ENCODE measurements at places on chromosomes 12 and 14.
A peak's percentile ranks its signal among the peaks of the same experiment; 100 is the strongest.

- DNase-seq, result no peak
Observed at GRCh38 chr12:124617615-124618014, 50.2 kb upstream of the NCOR2 start.

GRCh38 chr14:80933282-80933681, 8.3 kb downstream of the CEP128 start:
- no peak for DNase-seq

DNA sequence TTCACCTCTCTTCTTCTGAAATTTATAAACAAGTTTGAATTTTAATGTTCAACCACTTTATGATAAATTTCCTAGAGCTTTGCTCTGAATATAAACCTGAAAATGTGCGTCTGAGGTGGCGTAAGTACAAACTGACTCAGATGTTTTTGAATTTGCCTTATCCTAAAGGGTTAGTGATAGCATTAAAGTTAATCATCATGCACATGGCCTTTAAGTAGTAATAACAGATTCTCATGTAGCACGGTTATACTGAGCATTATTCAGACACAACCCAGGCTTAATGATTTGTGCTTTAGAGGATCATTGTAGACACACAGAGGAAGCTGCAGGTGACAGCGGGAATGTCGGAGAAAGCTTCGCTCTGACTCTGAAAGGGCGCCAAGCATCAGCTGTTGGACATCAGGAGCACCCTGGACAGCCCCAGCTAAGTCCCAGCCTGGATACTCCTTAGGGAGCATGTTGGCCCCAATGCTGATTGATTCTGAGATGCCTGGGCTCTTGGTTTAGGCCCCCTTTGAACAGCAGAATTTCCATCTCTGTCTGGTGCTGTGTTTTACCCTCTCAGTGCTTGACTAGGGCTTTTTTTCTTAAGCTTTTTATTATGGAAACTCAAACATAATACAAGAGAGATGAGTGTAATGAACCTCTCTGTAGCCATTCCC, 91.1 kb downstream of the PLXNC1 start:
- DNase-seq, result no peak

DNA sequence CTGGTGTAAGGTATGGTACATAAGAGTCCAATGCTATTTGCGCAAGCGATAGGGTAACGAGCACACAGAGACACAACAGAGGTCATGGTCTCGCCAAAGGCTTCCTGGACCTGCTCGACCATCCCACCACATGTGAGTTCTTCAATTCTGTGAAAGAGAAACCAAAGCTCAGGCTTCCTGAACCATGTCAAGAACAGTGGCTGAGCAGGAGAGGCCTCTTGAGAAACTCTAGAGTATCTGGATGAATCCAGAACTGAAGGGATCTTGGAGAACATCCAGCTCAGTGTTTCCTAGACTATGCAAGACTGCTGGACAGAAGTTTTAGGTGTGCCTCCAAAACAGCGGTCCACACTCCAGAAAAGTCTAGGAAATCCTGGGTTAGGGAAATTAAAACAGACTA, 114.5 kb downstream of the TRAFD1 start:
- DNase-seq, result no peak

- DNase-seq, result no peak
Observed at GRCh38 chr12:103839609-103840461, 1.2 kb downstream of the NT5DC3 start.

DNA sequence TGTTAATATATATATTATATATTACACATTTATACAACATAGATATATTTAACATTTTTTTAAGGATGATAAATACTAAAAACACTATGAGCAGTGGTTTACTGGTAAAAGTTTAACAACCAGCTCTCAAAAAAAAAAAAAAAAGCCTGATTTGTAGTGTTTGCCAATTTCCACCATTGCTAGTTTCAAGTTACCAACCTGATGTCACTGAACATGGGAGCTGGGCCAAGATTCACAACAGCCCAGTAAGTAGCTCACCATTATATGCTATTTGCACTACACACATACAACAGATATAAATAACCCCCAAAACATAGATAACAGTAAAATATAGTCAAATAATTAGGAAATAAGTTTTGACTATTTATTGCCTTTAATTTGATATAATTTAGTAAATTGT, 28.9 kb upstream of the TMX1 start:
- DNase-seq, result no peak

DNA sequence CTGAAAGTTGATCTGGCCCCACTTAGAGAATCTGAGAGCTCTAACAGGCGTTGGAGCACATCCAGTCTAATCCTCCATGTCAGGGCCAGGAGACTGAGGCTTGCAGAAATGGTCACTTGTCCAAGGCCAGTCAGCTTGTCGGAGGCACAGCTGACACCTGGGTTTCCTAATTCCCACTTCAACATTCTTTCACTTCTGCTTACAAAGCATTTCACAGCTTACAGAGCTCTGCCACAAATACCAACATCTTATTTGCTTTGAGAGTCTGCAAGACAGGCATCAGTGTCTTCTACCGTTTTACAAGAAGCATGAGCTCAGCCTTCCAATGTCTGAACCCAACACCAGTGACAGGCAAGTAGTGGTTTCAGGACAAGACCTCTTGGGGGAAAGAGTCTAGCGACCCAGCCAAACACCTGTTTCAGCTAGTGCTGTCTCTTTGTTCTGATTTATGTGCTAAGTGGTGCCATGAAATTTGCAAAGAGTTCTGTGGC, 31.8 kb downstream of the ISCA2 start:
- no peak for DNase-seq

DNA sequence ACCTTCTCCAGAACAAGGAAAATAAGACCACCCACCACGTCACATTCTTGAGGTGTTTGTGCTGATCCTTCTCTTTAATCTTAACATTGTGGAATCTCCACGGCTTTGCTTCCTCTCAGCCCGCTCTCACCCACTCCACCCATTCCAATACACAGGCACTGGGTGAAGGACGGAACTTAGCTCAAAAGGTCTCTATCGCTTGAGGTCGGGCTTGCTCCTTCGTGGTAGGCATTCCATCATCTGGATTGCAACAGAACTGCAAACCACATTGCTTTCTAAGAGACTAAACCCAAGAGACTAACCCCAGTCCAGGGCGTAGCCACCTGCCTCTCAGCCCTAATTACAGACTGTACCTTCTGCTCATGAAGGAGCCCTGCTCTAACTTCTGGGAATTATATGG, 24.0 kb upstream of the MDM2 start:
- no peak for DNase-seq

GRCh38 chr12:39240587-39240986, 202.3 kb downstream of the KIF21A start:
- DNase-seq, result no peak

DNA sequence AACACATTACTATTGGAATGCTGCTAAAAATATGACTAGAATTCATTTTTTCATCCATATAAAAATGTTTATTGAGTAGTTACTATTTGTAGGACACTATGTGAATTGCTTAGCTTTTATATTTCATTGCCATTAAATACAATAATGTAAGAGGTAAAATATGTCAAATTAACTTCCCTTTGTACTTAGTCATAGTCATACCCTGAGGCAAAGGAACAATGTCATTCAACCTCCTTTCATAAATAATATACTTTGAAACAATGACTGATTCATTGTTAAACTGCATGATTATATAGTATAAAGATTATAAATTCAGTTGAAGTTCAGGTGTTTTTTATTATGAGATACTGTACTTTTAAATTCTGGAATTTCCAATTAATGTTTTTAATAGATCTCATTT, 105.2 kb downstream of the GARIN6 start:
- DNase-seq, result no peak

DNA sequence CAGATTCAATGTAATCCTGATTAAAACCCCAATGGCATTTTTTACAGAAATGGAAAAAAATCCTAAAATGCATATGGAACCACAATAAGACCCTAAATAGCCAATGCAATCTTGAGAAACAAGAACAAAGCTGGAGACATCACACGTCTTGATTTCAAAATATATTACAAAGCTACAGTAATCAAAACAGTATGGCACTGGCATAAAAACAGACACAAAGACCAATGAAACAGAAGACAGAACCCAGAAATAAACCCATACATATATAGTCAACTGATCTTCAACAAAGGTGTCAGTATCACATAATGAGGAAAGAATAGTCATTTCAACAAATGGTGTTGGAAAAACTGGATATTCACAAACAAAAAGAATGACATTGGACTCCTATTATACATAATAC, 9.4 kb upstream of the ABCC9 start:
- DNase-seq, result no peak

- DNase-seq, result no peak
Observed at GRCh38 chr14:96626916-96627315, 124.7 kb downstream of the PAPOLA start.

GRCh38 chr12:3606128-3606527, 115.1 kb downstream of the PRMT8 start:
- DNase-seq, result no peak

- DNase-seq, result no peak
Observed at GRCh38 chr12:14937014-14937413, 1.3 kb downstream of the ERP27 start.

- DNase-seq, result no peak
Observed at GRCh38 chr12:109266106-109266879, 42.8 kb downstream of the FOXN4 start.

- DNase-seq, result peak; percentile 1
Observed at GRCh38 chr14:78598046-78598920, 428.1 kb downstream of the NRXN3 start.

DNA sequence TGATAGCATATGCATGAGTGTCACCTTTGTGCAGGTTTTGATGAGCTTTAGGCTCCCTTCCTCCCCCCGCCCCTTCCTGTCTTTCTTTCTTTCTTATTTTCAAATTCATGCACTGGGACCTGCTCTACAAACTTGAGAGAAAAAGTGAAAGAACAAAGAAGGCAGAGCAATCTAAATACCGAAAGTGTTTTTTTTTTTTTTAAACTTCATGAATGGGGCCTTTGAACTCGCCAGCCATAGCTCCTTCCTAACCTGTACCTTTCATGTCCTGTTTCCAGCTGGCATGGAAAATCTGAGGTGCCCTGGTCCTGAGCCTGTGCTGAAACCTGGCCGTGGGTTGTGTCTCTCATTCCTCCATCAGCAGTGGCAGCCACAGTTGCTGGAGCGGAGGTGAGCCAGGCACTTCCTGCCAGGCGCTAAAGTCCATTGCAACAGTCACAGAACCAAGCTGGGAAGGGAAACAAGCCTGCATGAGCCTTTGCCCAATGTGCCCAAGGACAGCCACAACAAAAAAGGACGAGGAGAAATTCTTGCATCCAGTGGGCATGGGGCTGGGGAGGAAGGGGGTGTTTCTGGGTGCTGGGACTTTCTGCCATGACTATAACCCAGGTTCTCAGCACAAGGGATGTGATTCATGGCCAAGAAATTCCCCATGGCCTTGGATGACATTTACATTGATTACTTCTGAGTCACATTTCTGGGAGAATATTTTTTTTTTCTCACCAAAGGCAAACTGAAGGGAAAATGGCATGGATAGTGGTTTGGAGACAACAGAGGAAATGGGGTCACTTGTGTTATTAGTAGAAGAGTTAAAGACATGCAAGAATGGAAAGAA, 102.7 kb downstream of the TMEM30B start:
- DNase-seq, result peak; percentile 13

- no peak for DNase-seq
Observed at GRCh38 chr12:58567189-58567588, 353.1 kb downstream of the LRIG3 start.

GRCh38 chr12:96194576-96194889, 358 bp downstream of the ELK3 start:
- DNase-seq, result no peak

DNA sequence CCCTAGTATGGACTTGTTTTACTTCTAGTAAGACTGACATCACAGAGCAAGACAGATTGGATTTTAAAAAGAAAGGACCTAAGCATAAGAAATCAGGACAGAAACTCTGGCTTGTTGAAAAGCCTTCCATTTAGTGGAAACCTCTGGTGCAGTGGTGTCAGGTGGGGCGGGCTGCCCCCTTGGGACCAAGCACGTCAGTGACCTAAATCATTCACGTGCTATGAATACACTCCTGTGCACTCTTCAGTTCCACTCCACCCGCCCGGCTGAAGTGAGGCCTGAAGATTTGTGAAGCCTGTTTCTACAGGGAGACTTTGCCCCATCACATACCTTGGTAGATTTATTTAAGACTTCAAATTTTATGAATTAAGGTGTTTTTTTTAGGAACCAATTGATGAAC, 58.2 kb upstream of the STRN3 start:
- DNase-seq, result no peak

- peak; percentile 62 for DNase-seq
Observed at GRCh38 chr12:19482551-19483109, 43.3 kb downstream of the AEBP2 start.

DNA sequence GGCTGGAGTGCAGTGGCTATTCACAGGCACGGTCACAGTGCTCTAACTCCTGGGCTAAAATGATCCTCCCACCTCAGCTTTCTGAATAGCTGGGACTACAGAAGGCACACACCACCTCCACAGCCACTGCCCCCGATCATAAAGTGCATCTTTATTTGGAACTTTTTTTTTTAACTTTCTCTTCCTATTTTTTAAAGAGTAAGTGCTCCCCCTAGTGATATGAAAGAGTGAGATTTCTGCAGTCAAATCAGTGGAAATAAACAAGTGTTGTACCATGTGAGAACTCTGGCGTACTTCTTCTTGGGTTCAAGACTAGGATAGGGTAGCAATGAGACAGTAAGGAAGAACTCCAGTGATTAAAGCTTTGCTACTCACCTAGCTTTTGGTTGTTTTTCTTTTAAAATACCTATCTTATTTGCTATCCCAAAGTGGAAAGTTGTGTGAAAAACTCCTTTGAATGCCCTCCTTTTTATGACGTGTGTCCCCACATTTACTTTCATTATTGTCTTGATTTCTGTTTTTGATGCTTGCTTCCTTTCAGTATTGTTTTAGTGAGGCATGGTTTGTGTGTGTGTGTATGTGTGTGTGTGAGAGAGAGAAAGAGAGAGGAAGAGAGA, 6.6 kb downstream of the PPP4R4 start:
- DNase-seq, result no peak

DNA sequence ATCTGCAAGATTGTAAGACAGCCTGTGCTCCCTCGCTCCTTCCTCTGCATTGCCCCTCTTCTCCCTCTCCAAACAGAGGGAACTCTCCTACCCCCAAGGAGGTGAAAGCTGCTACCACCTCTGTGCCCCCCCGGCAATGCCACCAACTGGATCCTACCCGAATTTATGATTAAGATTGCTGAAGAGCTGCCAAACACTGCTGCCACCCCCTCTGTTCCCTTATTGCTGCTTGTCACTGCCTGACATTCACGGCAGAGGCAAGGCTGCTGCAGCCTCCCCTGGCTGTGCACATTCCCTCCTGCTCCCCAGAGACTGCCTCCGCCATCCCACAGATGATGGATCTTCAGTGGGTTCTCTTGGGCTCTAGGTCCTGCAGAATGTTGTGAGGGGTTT, 37.4 kb downstream of the DAD1 start:
- DNase-seq, result no peak

GRCh38 chr12:68356060-68356695, 24.0 kb upstream of the MDM1 start:
- DNase-seq, result no peak

GRCh38 chr14:21070083-21070609, at the start of gene ARHGEF40:
ARHGEF40 (plus strand) TSS chr14:21070304; CDS start chr14:21070397, 93 bp downstream.
- no peak for DNase-seq

DNA sequence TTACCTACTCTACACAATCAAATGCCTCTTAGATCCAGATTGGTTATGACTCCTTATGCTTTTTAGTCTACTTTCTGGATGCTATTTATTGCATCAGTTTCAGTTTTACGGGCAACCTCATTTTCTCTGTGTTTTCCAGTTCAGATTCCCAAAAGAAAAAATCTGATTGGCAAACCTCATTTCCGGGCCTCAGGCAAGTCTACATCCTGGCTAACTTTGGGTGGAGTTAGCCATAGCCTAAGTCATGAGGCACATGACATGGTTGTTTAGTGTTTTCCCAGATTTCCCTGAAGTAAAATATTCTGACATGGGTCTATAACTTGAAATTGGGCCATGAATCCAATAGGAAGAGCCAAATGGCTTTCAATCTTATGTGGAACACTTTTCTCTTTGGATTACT, 339.7 kb downstream of the NUAK1 start:
- DNase-seq, result no peak

Measured in CD4-positive, alpha-beta T cell (primary cell).